ENCODE measurements at places on chromosomes 7 and 10.

DNA sequence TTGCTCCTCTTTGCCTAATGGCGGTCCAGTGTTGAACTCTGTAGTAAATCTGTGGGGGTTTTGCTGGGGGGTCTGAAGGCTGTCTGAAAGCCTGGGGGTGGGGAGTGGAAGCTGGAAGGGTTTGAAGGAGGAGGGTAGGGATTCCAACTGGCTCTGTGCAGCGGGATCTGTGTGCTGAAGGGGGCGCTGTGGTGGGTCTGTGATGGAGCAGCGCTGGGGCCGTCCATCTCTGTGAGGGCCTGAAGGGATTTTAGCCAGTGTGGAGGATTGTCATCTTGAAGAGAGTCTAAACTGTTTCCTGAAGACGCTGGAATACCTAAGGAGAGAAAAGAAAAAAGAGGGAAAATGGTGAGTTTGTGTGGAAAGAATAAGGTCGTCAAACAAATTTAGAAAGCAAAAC lies 129.2 kb downstream of the STRA8 start:
- no peak for DNase-seq

- no peak for DNase-seq
These were observed 4.0 kb downstream of the DYNC2I1 start for GRCh38 chr7:158860394-158860793.

- DNase-seq, result no peak
These were observed 224.7 kb downstream of the GLRX3 start for GRCh38 chr10:130360826-130361311.

DNA sequence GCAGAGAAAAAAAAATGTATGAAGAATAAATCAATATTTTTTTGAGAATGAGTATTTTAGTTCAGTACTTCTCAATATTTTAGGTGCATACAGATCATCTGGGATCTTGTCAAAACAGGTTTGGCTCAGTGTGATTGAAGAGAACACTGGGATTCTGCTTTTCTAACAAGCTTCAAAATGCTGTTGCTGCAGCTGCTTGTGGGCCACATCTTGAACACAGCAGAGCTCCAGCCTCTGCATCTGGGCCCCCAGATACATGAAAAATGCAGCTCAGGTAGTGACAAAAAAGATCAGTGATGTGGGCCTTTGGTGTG lies 1177.1 kb upstream of the C7orf33 start:
- no peak for DNase-seq

All from CD4-positive, CD25-positive, alpha-beta regulatory T cell (primary cell).